ENCODE measurements at places on chromosomes 4 and X.

DNA sequence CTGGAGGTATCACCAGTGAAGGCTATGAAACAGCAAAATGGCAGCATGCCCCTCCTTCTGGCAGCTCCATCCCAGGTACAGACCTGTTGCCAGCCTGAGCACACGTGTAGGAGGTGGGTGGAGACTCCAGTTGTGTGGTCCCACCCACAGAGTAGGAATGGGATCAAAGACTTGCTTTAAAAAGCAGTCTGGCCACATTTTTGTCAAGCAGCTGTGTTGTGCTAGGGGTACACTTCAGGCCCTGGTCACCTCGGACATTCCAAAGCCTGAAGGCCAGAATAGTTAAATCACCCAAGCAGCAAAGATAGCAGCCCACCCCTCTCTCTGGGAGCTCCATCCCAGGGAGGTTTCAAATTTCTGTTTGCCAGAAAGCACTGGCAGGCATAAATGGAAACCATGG is 20.3 kb upstream of the AMBN start:
- DNase-seq, result no peak

GRCh38 chr4:46389301-46389775 is 590 bp downstream of the GABRA2 start:
- DNase-seq, result peak; percentile 19

GRCh38 chr4:89121387-89122068 is 10.2 kb downstream of the TIGD2 start:
- no peak for DNase-seq

GRCh38 chr4:40455340-40455902 is 120.3 kb downstream of the CHRNA9 start:
- DNase-seq, result peak; percentile 62

Data from kidney tubule cell (primary cell).